Fibroblast of skin of right quadriceps (primary cell): ENCODE measurements at places on chromosomes 13 and 19.

DNA sequence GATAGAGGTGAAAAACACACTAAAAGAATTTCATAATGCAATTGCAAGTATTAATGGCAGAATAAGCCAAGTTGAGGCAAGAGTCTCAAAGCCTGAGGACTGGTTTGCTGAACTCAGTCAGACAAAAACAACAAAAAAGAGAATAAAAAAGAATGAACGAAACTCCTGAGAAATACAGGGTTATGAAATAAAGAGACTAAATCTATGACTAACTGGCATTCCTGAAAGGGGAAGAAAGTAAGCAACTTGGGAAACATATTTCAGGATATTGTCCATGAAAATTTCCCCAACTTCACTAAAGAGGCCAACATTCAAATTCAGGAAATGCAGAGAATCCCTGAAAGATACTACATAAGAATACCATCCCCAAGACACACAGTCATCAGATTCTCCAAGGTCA is 47.8 kb downstream of the UBL3 start:
- DNase-seq: peak; percentile 27

DNA sequence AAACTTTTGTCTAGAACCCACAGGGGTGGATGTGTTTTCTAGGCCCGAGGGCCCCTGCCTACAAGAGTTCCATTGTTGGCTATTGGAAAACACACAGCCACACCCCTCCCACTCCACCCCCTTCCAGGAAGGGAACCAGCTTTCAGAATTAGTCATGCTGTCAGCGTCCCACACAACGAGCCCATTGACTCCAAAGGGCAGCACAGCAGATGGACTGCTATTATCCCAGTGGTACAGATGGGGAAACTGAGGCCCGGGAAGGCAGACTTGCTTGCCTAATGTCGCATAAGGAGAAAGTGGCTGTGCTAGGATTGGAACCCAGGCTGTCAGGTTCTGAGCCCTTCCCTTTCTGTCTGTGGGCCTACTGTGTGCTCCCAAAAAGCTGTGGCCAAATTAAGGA is 8.1 kb upstream of the FXYD3 start:
- DNase-seq: no peak

DNA sequence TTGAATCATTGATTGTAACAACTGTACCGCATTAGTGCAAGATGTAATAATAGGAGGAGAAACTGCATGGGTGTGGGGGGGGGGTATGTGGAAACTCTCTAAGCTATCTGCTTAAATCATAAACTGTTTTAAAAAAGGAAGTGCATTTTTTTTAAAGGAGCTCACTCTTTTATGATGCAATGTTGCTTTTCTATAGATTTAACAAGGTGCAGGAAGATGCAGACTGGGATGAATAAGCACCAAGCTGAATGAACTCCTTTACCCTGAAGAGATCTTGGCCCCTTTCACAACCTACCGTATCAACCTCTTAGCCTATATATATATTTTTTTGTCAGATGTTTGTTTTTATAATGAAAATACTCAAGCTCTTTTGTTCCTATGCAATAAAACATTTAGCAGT is 95.9 kb downstream of the AKAP11 start:
- peak; percentile 22 for DNase-seq

DNA sequence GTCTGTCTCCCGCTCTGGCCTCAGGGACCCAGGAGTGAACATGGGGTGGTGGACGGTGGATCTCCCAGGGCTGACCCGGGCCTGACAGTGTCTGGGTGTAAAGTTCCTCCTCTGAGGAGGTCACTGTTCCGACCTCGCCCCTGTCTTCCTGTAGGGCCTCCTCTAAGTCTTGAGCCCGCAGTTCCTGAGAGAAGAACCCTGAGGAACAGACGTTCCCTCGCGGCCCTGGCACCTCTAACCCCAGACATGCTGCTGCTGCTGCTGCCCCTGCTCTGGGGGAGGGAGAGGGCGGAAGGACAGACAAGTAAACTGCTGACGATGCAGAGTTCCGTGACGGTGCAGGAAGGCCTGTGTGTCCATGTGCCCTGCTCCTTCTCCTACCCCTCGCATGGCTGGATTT is at the start of gene SIGLEC9:
Gene SIGLEC9, plus strand, starts transcription at position 178 of the 400 bp plus-strand sequence. Its CDS starts 69 bp downstream, at position 247.
- DNase-seq: no peak

- no peak for DNase-seq
Measured at GRCh38 chr19:3599776-3600187, 6.9 kb downstream of the TBXA2R start.

DNA sequence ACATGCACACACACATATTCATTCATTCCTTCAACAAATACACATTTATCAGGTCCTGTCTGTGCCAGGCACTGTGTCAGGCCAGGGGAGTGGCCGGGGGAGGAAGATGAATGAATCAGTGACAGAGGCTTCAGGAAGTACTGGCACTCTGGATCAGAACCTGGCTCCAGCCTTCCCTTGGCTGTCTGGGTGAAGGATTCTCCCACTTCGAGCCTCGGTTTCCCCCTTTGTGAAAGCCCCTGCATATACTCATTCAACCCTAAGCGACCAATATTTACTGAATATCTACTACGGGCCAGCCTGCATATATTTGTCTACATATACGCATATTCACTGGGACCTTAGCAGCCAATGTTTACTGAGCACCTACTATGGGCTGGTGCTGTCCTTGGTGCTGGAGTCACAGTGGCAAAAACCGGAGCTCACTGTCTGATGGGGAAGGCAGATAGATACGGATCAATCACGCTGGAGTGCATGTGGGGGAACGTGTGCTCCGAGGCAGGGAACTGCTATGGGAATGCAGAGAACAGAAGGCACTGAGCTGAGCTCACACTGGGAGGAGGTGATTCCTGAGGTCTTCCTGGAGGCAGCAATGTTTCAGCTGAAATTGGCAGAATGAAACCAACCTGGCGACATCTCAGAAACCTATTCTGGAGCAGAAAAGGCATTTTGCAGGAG is 636 bp upstream of the ZNF579 start:
- DNase-seq: no peak
